ENCODE measurements at places on chromosomes 16 and 17. TPM values are rescaled to one million over a fixed set of nuclear protein-coding genes. Genes with fewer than 3 reads are reported as not detected.

DNA sequence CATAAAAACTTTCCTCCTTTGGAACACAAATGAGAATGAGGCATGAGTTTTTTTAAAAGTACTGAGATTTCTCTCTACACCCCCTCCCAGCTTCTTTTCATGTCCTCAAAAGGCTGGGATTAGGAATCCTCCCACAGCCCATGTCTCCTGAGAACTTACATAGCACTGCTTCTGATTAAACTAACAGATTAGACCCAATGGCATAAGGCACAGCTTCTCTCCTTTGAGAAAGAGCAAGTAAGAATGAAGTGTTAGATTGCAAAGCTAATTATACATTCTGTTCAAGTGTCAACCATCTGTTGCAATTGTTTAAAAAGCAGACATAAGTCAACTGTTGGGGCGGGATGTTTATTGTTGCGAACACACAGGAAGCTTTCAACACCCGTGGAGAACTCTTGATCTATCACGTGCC is 715.1 kb downstream of the CDH11 start:
- no peak overlapping the region for H3K4me3 ChIP-seq
- no peaks in the 10 kb centered on the region for H3K4me1 ChIP-seq
- no peaks in the 10 kb centered on the region for H3K36me3 ChIP-seq
- no peak for DNase-seq
- no peak overlapping the region for H3K27ac ChIP-seq

- no peaks in the 10 kb centered on the region for H3K4me1 ChIP-seq
- no peaks in the 10 kb centered on the region for H3K36me3 ChIP-seq
- no peaks in the 10 kb centered on the region for H3K27me3 ChIP-seq
- no peak for DNase-seq
Observed at GRCh38 chr17:40993839-40994238, at the start of gene KRTAP3-3. Gene KRTAP3-3, minus strand, starts transcription at chr17:40994164. Its CDS starts 67 bp downstream, at chr17:40994097.

- H3K36me3 ChIP-seq = peaks cover 19% of the 10 kb centered on the region
- H3K27me3 ChIP-seq = no peaks in the 10 kb centered on the region
- no peaks in the 10 kb centered on the region for H3K4me1 ChIP-seq
Observed at GRCh38 chr17:8477715-8478441, 42.2 kb downstream of the NDEL1 start.

- peak; percentile 67 for DNase-seq
- H3K27me3 ChIP-seq = no peaks in the 10 kb centered on the region
- peaks cover 50% of the 10 kb centered on the region for H3K4me1 ChIP-seq
- H3K27ac ChIP-seq = peak overlapping the region; percentile 67
- H3K36me3 ChIP-seq = peaks cover 25% of the 10 kb centered on the region
- peak overlapping the region; percentile 10 for H3K4me3 ChIP-seq
Observed at GRCh38 chr16:67546761-67547422, 15.4 kb upstream of the CTCF start.

DNA sequence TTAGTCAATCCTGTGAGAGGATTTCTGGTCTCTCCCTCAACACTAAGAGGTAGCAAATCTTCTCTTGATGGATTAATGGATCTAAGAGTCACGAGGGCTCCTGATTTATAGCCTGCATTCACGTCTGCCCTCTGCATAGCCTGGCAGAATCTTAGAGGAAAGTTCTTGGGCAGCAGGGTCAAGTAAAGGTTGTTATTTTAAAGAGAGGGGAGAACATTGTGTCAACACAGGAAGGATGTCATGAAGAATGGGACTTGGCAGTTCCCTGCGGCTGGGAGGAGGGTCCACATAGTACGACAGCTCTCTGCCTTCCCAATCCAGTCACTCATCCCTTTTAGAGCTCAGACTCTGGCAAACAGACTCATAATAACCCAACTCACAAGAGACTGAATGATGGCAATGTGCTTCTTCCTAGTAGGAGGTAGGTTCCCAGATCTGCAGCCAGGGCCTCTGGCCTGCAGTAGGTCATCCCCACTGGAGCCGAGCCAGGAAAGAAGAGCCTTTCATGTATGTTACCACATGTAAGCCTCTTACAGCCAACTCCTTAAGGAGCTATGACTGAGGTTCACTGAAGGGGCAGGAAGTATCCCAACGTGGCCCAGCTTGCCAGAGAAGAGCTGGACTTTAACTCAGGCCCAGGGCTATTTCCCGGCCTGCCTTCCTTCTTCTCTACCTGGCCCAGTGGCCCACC is 25.4 kb upstream of the RPTOR start:
- H3K4me3 ChIP-seq = no peak overlapping the region
- no peaks in the 10 kb centered on the region for H3K4me1 ChIP-seq
- DNase-seq = no peak
- H3K27ac ChIP-seq = no peak overlapping the region

DNA sequence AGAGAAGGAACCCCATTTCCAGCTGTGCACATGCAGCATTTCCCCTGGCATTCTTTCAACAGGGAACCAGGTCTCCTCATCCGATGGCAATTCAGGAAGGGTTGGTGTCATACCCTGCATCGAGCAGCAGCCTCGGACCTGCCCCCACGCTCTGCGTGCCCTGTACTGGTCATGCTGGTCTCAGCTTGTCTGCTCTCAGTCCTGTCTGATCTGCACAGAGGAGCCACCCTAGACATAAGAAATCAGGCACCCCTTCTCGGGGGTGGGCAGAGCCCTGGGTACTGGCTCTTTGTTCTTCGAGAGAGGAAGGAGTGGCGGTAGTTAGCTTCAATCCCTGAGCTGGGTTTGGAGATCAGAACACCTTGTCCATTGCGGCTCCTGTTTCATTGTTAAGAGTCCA is 162.0 kb upstream of the RPH3AL start:
- DNase-seq = no peak
- H3K36me3 ChIP-seq = peaks cover 10% of the 10 kb centered on the region
- no peaks in the 10 kb centered on the region for H3K4me1 ChIP-seq
- no peaks in the 10 kb centered on the region for H3K27me3 ChIP-seq

- H3K4me1 ChIP-seq = no peaks in the 10 kb centered on the region
- H3K4me3 ChIP-seq = no peak overlapping the region
- H3K27ac ChIP-seq = no peak overlapping the region
- H3K36me3 ChIP-seq = no peaks in the 10 kb centered on the region
- H3K27me3 ChIP-seq = no peaks in the 10 kb centered on the region
Observed at GRCh38 chr17:70848785-70849184, 679.5 kb downstream of the KCNJ2 start.

DNA sequence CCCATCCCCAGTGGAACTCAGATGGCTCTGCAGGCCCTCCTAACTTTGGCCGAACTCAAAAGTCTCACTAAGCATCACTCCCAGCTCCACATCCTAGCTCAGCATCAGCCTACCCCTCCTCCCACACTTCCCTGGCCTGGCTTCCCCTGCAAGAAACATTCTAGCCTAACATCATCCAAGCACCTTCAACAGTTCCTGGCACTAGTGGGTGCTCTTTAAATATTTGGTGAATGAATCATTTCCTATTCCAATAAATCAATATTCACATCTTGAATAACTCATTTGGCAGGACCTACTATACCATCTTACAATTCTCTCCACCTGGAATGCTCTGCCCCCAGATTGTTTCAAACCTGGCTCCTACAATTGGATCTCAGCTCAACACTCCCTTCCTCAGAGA is 11.0 kb upstream of the BBS2 start:
- no peak overlapping the region for H3K4me3 ChIP-seq
- H3K36me3 ChIP-seq = no peaks in the 10 kb centered on the region
- H3K27ac ChIP-seq = no peak overlapping the region
- no peak for DNase-seq

DNA sequence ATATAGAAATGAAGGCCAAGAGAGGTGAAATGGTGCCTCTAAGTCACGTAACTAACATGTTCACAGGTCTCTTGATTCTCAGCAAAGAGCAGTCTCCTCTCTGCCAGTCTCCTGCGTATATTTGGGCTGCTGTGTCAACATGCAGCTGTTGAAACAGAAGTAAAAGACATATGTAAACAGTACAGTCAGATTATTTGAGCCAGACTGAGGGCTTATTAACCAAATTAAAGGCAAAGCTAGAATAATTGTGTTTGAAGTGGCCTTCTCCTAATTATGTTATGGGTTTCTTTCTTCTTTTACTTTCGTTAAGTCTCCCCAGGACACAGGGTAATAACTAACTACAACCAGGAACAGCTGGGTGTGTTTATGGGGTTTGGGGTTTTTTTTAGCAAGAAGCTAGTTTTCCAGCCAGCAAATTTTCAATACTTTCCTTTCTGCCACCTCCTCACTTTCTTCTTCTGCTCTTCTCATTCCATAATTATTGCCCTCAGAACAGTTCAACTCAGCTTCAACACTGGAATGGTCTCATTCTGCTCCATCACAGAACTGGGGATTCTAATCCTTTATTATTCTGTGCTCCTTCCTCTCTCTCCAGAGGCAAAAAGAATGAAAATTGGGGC is 18.4 kb downstream of the G6PC1 start:
- H3K4me3 ChIP-seq = no peak overlapping the region
- H3K36me3 ChIP-seq = no peaks in the 10 kb centered on the region
- H3K4me1 ChIP-seq = no peaks in the 10 kb centered on the region
- DNase-seq = no peak
- H3K27me3 ChIP-seq = no peaks in the 10 kb centered on the region

DNA sequence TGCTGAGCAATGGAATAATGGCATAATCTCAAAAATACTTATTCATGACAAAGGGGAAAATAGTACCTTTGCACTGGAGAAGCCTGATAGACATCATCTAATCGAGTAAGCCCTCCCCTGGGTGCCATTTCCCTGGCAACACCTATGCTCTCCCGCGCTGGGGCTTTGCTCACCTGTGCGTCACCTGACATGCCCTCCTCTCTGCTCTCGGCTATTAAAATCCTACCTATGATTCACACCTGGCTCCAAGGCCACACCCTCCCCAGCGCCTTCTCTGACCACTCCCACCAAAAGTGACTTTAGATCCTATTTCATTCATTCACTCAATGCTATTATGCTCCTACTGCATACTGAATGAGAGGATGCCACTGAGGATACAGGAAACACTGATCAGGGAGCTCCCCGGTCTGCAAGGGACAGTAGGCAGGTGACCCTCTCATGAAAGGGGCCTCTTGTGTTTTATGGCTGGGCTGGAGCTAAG is 83.9 kb downstream of the NT5M start:
- no peak for DNase-seq
- H3K4me3 ChIP-seq = no peak overlapping the region
- no peak overlapping the region for H3K27ac ChIP-seq
- H3K4me1 ChIP-seq = peaks cover 14% of the 10 kb centered on the region
- peaks cover 25% of the 10 kb centered on the region for H3K27me3 ChIP-seq

DNA sequence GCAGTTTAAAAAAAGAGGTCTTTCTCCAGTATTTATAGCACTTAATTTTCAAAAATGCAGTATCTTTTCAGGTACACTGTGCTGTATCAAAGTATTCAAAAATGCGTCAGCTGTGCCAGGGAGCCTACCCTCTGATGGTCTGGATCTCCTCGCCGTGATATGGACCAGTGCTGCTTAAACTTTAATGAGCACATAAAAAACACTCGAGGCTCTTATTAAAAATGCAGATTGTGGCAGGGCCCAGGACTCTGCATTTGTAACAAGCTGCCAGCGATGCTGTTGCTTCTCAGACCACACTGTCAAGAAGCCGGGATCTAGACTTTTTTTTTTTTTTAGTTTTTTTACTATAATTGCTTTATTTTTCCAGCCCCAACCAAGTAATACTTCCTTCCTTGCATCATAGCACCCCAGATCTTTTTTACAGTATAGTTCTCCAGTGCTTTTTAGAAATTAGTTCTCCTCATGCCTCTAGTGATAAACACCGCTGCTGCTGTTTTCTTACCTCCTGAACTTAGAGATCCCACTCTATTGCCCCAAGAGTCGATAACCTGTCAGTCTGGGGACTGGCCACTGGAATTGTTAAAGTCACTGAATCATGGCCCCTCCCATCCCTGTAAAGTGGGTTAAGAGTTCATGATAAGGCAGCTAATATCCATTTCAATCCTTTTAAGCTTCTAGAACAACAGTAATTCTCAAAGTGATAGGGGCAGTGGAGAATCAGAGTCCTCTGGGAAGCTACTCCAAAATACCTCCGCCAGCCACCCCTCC is 1.6 kb upstream of the SMARCD2 start:
- no peaks in the 10 kb centered on the region for H3K36me3 ChIP-seq
- no peak overlapping the region for H3K4me3 ChIP-seq
- peak overlapping the region; percentile 94 for H3K27ac ChIP-seq
- H3K27me3 ChIP-seq = no peaks in the 10 kb centered on the region
- no peak for DNase-seq

- H3K4me1 ChIP-seq = no peaks in the 10 kb centered on the region
- no peak for DNase-seq
- H3K27ac ChIP-seq = no peak overlapping the region
- no peaks in the 10 kb centered on the region for H3K36me3 ChIP-seq
- H3K4me3 ChIP-seq = no peak overlapping the region
Observed at GRCh38 chr17:40809721-40810421, 10.1 kb upstream of the KRT28 start.

DNA sequence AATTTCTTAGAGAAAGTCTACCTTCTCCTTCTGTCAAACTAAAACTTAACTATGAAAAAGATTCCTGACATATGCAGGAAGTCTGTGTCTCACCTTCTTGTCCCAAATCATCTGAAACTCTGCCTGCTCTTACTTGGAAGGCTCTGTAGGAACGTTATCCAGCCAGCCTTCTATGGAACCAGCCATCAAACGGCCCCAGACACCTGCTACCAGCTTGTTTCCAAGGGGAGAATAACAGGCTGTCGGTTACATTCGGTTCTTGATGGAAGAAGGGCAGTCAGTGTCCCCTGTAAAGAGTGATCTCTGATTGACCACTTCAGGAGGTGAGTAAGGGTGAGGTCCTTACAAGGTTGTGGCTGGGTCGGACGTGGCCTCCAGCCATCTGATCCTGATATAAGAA is 1.7 kb downstream of the ADAMTS18 start:
- no peaks in the 10 kb centered on the region for H3K36me3 ChIP-seq
- DNase-seq = no peak
- H3K4me3 ChIP-seq = no peak overlapping the region
- peaks cover 15% of the 10 kb centered on the region for H3K27me3 ChIP-seq
- no peak overlapping the region for H3K27ac ChIP-seq

GRCh38 chr16:69293401-69293800 is 17.7 kb upstream of the VPS4A start:
- no peak overlapping the region for H3K27ac ChIP-seq
- H3K36me3 ChIP-seq = no peaks in the 10 kb centered on the region
- no peak for DNase-seq
- H3K27me3 ChIP-seq = no peaks in the 10 kb centered on the region

- no peak overlapping the region for H3K4me3 ChIP-seq
- no peaks in the 10 kb centered on the region for H3K4me1 ChIP-seq
- H3K27ac ChIP-seq = no peak overlapping the region
- DNase-seq = no peak
Observed at GRCh38 chr16:1112506-1113184, 16.6 kb upstream of the C1QTNF8 start.

The WSB1 gene
- total RNA-seq = 142 TPM

The TMEM88 gene
- 8.4 TPM for total RNA-seq

The HOXB1 gene
- not detected for total RNA-seq

The TRPV3 gene
- total RNA-seq = 0.44 TPM
